ENCODE measurements at places on chromosomes 3 and 15.
A peak's percentile ranks its signal among the peaks of the same experiment; 100 is the strongest.

DNA sequence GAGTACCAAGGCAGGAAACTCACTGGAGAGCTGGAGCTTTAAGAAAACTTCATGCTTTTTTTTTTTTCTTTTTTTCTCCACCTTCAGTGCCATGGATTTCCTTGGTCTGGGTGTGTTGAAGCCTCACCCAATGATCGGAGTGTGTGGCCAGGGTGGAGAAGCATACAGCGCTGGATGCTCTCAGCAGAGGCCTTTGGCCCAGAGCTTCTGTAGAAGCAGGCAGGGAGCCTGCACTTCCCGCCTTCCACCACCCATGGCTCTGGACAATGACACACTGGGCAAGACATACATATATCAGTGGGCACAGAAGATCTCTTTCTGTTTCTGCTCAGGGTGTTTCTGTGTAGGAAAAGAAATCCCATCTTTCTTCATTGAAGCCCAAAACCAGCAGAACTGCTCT, 55.8 kb upstream of the ACAD9 start:
- no peak for DNase-seq

DNA sequence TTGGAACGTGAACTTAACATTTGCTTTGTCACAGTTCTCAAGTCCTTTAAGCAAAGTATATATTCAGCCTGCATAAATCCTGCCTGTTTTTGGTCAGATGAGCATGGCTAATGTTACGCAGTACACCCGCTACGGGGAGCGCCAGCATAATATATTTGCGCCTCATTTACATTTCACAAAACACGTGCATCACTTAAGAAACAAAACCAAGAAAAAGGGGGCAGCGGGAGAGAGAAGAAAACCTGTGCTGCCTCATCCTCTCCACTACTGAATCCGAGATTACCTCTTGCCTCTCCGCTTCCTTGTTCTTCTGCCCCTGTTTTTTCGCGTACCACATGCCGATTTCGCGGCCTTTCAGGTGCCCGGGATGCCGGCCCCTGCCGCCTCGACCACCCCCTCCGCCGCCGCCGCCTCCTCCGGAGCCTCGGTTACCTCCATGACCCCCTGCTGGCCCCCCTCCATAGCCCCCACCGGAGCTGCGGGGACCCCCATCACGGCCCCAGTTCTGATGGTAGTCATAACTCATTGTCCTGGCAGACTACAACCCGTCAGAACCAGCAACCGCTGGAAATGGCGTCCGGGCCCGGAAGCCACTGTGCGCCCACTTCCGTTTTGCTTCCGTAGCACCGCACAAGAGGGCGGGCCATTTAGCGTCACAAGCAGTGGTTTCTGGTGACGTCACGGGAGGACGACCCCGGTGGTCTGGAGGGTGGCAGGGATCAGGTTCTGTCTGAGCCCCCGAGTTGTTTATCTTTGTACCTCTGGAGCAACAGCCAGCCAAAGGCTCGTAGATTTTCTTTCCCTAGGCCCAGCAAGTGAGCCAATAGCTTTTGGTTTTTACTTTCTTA, at the start of gene DHX36:
DHX36 (minus strand) TSS at position 597 of the 848 bp plus-strand sequence; CDS start at position 526, 71 bp downstream.
- DNase-seq: peak; percentile 63

DNA sequence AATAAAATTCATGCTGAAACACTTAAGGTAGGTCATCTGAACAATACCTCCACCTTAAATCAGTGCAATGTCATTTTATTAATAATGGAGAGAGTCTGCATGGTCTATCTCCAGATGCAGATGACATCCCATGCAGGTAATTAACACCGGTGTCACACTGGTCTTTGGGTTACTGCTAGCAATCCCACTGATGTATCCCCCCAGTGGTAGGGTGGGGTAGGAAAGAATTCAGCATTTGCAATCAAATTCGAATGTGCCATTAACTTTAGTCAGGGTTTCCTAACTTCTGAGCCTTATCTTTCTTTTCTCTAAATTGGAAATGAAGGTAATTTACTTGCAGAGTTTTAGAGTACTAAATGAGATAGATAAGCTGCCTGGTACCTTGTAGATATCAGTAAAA, 44.4 kb downstream of the KIF15 start:
- no peak for DNase-seq

GRCh38 chr3:129006864-129007263, 5.8 kb downstream of the EFCC1 start:
- DNase-seq: no peak

- DNase-seq: no peak
Measured at GRCh38 chr3:191963182-191963581, 502.2 kb downstream of the PYDC2 start.

DNA sequence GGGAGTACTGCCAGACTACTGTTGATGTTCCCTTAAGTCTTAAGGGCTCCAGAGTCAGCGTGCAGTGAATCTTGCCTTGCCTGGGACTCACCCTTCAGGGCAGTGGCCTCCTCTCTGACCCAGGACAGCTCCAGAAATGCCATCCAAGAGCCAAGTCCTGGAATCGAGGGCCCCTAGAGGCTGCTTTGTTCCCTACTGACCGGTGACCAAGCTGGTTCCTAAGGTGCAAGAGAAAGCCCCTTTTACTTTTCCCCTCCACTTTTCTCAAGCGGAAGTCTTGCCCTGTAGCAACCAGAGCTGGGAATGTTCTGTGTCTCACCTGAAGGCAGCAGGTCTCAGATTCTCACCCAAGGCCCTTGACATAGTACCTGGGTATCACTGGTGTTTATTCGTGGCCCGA, 238.0 kb downstream of the DOCK3 start:
- no peak for DNase-seq

GRCh38 chr15:33735637-33736247, 232.6 kb upstream of the CHRM5 start:
- no peak for DNase-seq

- no peak for DNase-seq
Measured at GRCh38 chr3:72997421-72997961, 880 bp downstream of the PPP4R2 start.

GRCh38 chr15:83504365-83504764, 57.2 kb downstream of the SH3GL3 start:
- no peak for DNase-seq

GRCh38 chr3:124918524-124918923, 16.0 kb downstream of the MUC13 start:
- no peak for DNase-seq

DNA sequence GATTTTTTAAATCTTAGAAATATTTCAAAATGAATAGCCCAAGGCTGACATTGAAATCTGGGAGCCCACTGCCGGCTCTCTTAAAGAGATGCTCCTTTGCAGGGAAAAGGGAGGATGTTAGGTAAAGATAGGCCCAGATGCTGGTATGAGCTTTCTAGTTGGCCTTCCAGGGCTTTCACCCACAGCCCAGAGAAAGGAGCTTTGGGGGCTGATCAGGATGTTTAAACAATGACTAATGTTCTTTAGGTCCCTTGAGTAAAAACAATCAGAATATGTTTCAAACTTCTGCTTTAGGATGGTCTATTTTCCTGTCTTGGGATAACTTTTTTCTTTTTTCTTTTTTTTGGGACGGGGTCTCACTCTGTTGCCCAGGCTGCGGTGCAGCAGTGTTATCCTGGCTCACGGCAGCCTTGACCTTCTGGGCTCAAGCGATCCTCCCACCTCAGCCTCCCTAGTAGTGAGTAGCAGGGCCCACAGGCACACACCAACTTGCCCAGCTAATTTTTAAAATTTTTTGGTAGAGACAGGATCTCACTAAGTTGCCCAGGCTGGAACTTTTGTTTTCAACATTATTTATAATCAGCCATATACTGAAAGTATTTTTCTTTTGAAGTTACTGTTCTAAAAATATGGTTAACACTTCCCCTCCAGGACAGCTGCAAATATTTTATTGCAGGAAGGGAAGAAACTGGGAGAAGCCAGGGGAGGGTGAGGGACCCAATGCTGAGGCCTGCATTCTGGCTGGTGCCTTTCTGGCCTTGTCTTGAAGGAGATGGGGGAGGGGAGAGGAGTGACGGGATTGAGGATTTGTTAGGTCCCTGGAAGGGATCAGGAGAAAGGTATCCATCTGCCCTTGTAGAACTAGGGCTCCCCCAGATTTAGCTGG, 70.1 kb downstream of the TRAK1 start:
- DNase-seq: no peak

- no peak for DNase-seq
Measured at GRCh38 chr15:39854161-39854560, 65.9 kb downstream of the GPR176 start.

DNA sequence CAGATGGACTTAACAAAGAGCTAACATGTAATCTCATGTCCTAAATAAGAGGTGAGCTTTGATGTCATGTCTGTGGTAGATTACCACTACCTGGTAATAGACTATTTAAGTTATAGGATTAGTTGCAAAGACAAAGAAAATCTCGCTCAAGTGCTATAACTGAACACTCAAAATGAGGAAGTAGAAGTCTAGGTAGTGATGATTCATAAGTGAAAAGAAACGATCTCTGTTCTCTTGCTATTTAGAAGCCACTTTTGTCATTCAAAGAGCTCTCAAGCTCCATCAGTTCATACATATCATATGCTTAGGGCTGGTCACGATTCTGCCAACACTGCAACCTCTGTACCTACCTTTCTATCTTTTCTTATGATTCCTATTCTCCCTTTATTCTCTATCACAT, 110.9 kb downstream of the EDEM1 start:
- no peak for DNase-seq

DNA sequence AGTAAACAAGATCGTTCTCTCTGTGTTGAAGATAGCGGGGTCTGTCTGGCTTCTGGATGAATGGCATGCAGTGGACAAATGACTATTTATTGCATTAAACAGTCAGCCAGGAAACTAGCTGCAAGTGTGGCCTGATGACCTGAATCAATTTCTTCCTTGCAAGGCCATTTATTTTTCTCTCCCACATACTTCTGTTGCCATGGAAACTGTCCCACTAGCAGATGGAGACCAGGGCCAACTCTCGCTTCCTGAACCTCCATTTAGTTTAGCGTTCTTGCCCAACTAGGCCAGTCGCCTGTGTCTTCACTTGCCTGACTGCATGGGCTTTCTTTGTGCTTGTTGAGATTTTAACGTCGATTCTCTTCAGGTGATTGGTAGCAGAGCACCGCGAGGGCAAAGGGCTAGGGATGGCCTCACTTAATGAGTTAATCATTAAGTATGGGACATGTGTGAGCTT, 27.6 kb downstream of the LMCD1 start:
- no peak for DNase-seq

DNA sequence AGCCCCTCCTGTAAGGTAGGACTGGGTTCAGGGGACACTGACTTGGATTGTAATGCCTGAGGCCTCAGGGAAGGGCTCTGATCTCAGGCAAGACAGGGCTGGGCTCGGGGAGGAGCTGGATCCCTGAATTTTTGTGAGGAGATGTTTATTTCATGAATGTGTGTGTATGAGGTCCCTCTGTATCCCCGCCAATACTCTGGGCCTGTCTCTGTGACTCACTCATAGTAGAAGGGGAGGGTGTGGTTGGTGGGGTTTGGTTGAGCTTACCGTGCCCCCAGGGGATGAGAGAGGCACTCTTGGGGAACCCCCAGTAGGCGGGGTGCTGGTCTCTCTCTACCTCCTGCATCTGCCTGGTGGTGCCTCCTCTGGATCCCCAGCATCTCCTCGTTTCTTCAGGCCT, 28.1 kb downstream of the RPSA start:
- DNase-seq: no peak

GRCh38 chr3:29176501-29176900, 104.4 kb upstream of the RBMS3 start:
- DNase-seq: no peak

DNA sequence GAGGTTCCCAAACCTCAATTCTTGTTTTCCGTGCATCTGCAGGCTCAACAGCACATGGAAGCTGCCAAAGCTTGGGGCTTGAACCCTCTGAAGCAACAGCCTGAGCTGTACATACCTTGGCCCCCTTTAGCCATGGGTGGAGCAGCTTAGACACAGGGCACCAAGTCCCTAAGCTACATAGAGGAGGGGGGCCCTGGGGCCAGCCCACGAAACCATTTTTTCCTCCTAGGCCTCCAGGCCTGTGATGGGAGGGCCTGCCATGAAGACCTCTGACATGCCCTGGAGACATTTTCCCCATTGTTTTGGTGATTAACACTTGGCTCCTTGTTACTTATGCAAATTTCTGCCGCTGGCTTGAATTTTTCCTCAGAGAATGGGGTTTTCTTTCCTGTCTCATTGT, 24.6 kb downstream of the SRP14 start:
- DNase-seq: no peak

DNA sequence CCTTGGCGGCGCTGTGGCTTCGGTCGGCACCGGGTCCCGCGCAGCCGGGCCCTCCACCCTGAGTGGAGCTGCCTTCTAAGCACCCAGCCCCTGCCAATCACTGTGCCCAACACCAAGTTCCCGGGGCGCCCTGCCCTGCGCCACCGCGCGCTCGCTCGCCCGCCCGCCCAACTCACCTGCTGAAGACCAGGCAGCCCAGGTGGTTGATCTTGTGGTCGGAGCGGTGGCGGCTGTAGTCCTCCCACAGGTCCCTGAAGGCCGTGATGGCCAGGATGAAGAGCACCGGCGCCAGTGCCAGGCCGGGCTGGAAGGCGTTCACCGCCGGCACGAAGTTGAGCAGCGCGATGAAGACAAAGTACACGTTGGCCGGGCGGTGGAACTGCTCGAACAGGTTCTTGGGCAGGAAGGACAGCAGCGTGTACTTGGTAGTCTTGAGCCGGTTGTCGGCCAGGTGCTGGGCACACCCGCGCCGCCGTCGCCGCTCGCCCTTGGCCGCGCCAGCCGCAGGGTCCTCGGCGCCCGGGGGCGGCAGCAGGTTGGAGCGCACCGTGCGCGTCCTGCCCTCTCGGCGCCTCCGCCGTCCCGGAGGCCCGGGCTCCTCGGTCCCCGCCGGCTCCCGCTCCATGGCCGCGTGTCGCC, 536 bp downstream of the ATP10A start:
- DNase-seq: no peak

DNA sequence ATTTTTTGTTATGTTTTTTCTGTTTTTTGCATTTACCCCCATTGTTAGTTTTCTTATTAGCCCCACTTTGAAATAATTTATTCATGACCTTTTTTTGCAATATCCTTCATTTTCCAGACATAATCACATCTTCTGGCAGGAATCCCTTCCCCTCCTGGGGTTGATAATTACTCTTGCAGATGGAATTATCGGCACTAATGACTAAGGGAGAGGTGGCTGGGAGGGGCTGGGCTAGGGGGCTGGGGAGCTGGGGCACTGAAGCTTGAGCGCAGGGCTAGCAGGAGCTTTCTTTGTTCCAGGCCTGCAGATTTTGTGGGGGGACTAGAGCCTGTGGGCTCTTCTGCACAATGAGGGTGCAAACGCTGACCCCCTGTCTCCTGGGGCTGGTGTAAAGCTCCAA, 77.8 kb downstream of the RAB11A start:
- no peak for DNase-seq

DNA sequence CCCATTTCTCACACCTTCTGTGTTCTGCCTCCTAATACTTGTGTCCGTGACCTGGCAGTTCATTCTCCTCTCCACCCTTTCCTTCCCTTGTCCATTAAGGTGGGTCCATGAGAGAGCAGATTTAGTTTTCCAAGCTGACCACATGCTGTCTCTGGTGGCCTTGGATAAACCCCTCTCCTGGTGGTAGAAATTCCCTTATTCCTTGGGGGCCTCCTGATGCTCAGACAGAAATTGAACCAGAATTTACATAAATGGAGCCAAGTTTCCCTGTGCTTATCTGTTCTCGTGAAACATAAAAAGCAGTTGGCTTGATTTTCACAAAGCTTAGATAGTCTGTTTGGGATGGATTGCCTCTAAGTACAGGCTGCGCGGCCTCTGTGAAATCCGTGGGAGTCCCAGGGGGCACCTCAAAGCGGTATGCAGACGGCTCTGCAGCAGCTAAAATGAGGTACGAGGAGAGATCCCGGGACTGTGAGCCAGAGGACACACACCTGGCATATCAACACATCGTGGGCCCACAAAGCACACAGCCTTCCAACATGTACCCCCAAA, 101.0 kb upstream of the NMNAT3 start:
- no peak for DNase-seq

Measured in glomerular endothelial cell (primary cell).